ENCODE measurements at places on chromosomes 13 and 19.

DNA sequence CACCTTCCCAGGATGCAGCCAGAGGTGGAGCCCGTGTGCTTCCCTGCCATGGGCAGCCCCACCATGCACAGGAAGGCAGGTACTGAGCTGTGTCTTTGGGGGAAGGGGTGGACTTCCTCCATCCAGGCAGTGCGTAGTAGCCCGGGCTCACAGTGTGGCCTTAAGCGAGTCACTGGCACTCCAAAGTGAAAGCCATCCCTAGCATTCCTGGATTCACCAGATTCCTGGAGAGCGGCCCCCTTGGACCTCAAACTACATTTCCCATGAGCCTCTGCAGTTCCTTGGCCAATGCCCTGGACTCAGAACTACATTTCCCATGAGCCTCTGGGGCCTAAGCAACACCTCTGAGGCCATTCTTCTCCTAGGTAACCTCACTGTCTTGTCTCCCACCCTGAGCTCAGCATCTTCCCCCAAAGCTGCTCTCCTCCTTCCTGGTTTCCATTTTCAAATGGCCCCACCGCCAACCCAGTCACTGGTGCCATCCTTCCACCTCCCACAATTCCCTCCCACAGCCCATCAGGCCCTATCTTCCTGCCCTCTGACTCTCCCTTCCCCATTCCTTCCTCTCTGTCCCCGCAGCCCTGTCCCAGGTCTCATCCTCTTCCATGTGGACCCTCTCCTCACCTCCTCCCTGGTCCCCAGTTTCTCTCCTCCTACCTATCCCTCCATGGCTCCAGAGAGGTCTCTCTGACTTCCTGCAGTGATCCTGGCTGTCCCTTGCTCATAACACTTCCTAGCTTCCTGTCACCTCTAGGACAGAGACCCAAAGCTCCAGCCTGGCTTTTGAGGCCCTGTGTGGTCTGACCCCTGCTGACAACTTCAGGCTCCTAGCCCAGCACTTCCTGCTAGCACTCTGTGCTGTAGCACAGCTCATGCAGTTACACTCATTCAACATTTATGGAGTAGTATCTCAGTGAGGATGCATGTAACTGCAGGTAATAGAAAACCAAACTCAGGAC lies at the start of gene C19orf81:
Gene C19orf81, plus strand, starts transcription at position 13 of the 959 bp plus-strand sequence. Its CDS starts 0 bp downstream, at position 13.
- DNase-seq = no peak

DNA sequence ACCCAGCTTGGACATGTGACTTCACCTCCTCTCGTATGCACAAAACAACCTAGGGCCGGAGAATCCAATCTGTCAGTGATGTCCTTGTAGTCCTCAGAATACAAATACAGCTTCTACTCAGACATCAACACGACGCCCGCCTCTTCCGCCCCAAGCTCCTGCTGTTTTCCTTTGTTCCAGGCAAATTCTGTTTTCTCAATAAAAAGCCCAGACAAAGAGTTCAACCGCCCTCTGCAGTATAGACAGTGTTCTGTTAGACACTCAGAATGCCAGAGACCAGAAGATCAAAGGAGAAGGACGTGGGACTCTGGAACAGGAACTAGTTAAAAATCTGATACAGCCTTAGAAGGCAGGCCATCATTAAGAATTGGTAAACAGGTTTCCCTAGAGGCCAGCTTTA lies 42.0 kb upstream of the GGACT start:
- no peak for DNase-seq

DNA sequence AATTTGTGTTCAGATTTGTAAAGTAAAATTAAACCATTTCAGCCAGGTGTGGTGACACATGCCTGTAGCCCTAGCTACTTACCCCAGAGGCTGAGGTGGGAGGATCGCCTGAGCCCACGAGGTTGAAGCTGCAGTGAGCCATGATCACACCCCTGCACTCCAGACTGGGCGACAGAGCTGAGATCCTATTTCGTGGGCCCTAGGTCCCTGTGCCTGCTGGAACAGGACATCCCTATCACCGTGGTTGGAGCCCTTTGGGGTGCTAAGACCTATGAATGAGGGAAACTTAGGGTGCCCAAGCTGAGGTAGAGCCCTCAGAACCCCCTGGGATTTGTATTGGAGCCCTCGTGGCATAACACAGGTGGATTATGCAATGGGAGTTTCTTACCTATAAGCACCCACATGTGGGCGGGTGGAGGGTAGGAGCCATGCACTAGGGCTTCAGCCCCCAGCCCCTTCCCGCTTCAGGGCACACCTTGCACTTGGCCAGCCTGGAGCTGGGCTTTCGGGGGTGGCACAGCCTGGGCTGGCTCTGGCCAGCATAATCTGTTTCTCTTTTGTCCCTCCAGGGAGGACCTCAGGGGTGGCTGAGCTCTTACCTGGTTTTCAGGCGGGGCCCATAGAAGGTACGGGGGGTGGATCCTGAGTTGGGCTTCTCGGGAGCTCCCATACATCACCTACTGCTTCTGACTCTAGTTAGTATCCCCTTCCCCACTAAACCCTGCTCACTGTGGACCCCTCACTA lies 7.2 kb upstream of the USF2 start:
- DNase-seq = no peak

GRCh38 chr13:66264971-66265370 lies 965.2 kb downstream of the PCDH9 start:
- DNase-seq = no peak

GRCh38 chr19:435056-435706 lies 25.7 kb downstream of the SHC2 start:
- DNase-seq = no peak

DNA sequence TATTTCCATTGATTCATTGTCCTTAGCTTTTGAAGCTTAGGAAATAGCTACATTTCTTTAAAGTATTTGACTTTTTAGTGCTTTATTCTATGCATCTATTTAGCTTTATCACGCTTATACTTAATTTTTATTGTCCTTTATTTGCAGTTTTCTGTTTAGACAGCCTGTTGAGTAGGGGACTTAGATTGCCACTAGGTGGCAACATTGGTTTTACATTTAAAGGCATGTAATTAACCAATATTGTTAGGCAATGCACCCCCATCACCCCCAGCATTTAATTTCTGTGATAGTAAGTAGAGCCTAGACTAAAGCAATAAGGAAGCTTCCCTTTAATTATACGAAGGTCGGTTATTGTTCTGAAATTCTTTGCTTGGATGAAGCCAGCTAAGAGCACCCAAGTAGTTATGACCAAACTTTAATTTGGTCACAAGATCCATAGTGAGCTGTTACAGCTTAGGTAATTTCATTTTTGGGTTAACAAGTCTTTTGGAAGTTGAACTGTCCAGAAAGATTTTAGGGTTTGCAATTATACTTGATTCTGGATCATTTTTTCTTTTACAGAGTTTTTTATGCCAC lies 36.5 kb downstream of the B3GLCT start:
- DNase-seq = no peak
